Stimulated activated CD4-positive, alpha-beta T cell treated with anti-CD3 and anti-CD28 coated beads, Interleukin-2, amount 100 ng/mL, for 4 hours (primary cell): ENCODE measurements at places on chromosomes 16 and 17.

DNA sequence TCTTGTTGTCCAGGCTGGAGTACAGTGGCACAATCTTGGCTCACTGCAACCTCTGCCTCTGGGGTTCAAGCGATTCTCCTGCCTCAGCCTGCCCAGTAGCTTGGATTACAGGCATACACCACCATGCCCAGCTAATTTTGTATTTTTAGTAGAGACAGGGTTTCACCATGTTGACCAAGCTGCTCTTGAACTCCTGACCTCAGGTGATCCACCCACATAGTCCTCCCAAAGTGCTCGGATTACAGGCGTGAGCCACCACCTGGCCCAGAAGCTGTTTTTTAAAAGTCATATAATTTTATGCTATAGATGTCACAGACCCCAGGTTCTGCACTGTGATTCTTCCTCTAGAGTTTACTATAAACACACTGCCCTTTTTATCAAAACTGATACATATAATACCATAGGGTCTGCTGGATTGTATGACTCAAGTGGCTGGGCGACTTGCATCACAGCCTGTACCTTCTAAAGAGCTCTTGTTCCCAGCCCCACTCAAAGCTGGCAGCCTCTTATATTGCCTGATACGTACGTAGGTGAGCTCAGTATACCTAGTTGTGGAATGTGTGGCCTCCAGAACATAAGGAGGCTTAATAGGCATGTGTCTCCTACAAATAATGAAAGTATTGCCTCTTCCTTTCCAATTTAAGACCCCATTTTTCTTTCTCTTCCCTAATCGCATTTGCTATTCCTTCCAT is 295.8 kb downstream of the ZFHX3 start:
- no peak for DNase-seq

GRCh38 chr16:56259425-56259779 is 68.1 kb downstream of the GNAO1 start:
- no peak for DNase-seq

DNA sequence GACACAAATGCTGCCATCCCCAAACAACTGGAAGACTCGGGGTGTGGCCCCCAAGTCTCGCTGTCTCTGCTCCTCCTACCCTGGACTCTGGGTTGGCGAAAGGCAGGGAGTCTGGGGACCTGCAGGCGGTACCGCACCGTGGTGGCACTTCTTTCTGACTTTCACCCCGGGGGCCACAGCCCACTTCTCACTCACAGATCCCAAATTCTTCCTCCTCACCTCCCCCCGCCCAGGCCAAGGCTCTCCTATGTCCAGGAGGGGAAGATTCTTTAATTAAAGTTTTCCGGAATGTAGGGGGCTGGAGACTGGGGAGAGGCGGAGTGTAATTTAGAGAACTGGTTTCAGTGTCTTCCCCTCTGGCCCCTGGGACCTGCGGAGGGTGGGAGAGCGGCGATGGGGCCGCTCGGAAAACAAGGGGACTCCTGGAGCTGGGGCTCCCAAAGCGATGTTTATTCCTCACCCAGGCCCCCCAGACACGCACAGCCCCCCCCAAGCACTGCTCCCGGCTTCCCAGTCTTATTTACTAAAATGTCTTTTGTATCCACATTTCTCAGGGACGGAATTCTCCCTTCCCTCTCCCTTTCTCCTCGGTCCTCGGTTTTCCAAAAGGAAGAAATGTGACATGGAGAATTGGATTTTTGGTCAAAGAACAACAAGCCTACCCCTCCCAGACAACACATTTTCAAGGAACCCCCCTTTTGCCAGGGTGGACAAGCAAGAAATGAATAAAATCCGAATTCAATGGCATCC is 1.2 kb downstream of the WNT3 start:
- DNase-seq = no peak

- no peak for DNase-seq
These were observed 14.6 kb downstream of the GSE1 start for GRCh38 chr16:85627526-85628264.

- DNase-seq = no peak
These were observed 3.0 kb upstream of the ZCCHC14 start for GRCh38 chr16:87495578-87496446.

GRCh38 chr16:1077877-1078578 is 5.5 kb downstream of the SSTR5 start:
- no peak for DNase-seq

DNA sequence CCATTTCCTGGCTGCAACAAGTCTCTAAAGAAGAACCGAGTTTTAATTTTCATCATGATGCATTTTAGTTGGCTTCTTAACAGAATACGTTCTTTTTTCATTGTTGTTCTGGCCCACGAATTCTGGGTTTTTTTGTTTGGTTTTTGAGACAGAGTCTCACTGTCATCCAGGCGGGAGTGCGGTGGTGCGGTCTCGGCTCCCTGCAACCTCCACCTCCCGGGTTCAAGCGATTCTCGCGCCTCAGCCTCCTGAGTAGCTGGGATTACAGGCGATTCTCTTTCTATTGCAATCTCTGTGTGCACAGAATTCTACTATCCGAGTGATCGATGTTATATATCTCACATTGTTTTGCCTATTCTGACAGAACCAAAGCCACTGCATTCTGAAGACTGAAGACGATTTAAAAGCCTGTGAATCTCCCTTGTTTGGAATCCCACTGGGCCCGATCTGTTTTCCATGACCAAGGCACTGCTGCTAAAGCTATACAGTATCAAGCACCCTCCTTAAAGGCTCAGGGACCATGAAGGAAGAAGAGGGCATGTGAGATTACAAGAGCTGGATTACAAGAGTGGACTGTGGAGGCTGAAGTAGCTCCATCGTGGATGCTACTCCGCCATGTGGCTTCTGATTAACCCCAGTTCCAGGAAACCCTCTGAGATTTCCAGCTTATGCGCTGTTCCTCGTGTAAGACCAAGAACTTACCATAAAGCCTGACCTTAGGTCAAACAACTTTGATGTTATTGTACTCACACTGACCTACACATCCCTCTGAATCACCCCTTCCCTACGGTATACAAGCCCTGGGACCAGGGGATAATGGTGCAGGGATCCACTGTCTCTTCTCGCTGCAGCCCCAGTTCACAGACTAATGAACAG is 44.3 kb downstream of the ADCY9 start:
- DNase-seq = no peak

GRCh38 chr16:87823181-87823929 is 46.0 kb downstream of the SLC7A5 start:
- no peak for DNase-seq

DNA sequence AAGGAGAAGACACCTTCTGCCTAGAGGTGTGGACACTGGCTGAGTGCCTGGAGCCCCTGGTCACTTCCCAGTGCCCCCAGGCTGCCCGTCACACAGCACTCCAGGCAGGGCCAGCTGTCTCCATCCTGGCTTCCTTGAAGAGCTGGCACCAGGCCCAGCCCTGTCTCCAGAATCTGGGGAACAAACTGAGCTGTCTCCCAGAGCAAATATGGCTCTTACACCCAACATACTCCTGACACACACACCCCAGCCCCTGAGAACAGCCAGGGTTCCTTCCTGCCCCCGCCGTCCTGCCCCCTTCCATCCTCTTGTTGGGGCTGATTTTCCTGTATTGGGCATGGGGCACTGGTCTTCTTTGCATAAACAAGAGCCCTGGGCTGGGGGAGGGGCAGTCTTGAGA is 9.1 kb downstream of the NHERF1 start:
- no peak for DNase-seq

- no peak for DNase-seq
These were observed 110.2 kb upstream of the ELAC2 start for GRCh38 chr17:13127921-13128602.

DNA sequence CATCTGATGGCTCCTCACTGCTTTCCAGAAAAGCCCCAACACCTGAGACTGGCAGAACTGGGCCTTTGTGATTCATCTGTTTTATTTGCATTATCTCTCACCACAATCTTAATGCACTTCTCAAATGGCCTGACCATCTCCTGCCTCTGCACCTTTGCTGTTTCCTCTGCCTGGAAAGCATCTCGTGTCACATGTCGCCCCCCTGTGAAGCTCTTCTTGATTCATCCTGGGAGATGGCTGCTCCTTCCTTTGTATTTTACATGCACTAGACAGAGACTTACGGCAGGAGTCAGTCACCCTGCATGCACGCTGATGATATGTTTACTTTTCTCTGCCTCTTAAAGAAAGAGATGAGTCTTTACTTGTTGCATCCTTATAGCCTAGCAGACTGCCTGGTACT is 30.0 kb downstream of the HNF1B start:
- DNase-seq = no peak

DNA sequence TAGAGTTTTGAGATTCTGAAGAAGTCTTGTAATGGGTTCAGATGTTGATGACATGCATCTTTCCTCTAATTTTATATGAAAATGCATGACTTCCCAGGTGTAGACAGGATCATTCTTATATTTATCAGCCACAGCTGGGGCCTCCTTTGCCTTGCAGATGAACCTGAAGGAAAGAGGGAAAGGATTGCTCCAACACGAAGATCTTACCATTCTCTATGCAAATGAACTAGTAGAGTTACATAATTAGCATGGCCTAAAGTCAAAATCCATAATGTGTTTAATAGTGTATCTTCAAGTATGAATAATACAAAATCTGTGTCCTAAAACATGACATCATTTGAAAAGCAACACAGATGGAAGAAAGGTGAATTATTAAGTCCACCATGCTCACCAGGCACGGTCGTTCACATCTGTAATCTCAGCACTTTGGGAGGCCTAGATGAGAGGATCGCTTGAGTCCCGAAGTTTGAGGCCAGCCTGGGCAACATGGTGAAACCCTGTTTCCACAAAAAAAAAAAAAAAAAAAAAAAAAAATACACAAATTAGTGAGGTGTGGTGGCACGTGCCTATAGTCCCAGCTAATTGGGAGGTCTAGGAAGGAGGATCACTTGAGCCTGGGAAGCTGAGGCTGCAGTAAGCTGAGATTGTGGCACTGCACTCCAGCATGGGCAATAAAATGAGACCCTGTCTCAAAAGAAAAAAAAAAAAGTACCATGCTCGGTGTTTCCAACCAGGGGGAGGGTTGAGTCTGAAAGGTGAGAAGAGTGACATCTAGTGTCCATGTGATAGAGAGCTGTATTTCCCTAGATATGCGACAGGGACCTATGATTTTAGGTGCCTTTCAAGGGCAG is 6.3 kb downstream of the VWA3A start:
- peak; percentile 2 for DNase-seq

DNA sequence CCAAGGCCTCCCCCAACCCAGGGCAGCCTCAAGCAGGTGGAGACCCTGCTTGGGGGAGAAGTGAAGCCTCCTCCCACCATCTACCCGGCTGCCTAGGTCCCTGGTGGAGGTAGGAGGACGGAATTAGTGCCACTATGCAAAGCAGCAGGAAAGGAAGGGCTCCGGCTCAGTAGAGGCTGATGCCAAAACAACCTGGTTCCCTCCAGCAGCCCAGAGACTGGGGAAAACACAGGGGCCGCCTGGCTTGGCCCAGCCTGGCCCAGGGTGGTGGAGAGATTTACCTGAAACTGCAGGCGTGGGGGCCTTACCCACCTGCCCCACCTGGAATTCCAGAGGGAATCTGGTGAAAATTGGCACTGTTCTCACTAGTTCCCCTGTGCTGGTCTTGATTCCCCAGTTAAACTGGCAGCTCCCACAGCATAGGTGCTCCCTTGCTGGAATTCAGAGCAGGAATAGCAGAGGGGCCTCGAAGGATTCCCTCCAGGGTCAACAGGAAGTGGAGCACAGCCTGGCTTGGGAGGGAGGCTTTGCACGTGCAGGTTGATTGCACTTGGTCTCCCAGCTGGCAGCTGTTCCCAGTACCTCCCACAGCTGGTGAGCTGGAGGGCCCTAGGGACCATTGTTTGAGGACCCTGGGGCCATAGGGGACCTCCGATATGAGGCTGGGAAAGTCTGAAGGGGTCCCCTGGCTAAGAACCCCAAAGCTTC is 4.5 kb downstream of the CD79B start:
- no peak for DNase-seq

DNA sequence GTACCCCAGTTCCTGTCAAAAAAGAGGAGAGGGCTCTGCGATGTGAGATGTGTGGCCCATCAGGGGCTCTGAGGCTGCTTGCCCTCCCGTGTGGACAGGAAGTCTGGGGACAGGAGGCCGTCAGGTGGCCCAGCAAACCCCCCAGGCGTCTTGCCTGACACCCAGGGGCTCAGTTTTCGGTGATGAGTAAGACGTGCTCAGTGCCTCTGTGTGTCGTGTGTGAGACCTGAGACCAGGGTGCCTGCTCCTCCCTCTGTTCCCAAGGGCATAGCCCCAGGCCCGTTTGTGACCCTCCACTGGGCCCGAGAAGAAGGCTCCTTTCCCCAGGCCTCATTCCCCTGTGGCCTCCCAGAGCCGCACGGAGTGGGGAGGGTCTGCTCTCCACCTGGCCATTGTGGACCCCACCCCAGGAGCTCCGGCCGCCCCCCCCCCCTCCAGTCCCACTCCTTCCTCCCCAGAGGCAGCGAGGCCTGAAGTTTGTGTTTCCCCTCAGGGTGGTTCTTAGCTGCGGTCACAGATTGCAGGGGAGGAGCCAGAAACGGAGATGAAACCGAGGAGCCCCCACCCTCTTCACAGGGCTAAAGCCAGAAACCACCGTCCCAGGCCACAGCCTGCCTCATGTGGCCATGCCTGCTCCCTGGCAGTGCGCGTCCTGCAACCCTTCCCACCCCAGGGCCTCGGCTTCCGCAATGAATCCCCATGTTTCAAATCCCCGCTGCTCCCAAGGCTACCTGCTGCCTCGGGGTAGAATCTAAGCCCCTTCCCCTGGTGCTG is 4.9 kb upstream of the ACTG1 start:
- no peak for DNase-seq

DNA sequence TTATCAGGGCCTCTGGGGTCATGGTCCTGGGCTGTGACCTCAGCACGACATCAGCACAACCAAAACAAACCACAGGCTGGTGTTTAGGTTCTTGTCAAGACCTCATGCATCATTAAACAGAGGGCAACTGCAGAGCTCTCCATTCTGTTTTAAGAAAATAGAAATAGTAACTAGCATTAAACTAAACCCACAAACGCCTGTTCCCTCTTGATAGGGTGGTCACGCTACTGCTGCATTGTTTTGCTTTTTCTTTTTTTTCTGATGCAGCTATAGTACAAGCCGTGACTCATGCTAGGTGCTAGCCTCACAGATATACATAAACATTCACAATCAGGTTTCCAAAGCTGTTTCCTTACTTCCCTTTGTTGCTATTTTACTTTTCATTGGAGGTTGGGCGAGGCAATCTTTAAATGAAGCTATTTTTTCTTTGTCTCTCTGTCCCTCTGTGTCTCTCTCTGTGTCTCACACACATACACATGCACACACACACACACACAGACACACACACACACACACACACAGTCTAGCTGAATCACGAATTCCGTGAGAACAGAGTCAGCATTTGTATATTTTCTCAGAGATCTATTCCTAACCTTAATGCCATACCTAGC is 310.3 kb downstream of the CDH13 start:
- no peak for DNase-seq

DNA sequence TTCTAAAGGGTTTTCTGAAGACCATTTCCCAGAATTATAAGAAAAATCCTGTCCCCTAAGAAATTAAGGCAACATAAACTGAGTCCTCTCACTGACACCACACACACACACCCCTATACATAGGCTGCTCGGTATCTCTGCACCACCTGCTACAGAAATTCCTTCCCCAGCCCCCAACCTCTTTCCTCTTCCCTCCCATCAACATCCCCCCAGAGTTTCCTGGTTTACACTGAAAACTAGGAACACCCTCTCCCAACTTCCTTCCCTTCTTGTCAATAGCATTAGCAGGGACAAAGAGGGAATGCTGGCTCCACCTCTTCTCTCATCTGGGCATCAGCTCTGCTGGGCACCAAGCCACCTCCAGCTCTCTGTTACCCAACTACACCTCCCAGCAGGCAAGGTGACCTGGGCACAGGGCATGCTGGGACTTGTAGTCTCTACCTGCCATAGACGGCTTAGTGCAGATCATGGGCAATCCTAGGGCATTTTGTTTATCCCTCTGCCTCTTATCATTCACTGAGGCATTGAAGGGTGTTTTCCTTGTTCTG is 15.7 kb downstream of the CAVIN1 start:
- DNase-seq = peak; percentile 50

- no peak for DNase-seq
These were observed 7.5 kb downstream of the NFE2L1 start for GRCh38 chr17:48055531-48056245.
